Small intestine (tissue), 16 donors: ENCODE measurements at places on chromosomes 11 and 22. TPM values are rescaled to one million over a fixed set of nuclear protein-coding genes. Genes with fewer than 3 reads are reported as not detected.
A peak's percentile ranks its signal among the peaks of the same experiment; 100 is the strongest.

DNA sequence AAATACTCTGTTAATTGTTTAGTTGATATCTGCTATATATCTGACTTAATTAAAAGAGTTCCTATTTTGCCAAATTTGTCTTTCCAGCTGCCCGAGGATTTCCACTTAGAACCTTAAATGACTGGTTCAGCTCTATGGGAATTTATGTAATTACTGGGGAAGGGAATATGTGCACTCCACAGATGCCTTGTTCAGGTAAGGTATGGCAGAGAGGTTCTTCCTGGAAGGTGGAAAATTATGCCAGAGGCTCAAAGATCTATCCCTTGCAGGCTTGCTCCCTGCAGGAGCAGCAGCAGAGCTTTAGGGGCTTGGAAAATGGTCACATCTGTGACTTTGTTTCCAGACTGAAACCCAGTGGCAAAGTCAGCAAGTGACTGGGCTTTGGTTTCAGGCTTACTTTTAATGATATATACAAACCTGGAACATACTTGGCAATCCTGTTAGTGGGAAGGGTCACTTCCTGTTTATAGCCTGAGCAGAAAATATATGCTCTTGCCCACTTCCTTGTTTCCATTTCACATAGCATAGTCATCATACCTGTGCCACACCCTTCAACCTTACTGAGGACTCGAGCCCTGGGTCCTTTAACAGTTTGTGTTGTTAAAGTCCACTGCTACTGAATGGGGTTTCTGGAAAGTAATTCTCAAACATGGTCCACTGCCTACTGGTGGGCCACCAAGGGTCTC, 23.7 kb downstream of the WBP2NL start:
- peak; percentile 87 for DNase-seq

SCGB1A1 gene
- polyA plus RNA-seq, result not detected

DNA sequence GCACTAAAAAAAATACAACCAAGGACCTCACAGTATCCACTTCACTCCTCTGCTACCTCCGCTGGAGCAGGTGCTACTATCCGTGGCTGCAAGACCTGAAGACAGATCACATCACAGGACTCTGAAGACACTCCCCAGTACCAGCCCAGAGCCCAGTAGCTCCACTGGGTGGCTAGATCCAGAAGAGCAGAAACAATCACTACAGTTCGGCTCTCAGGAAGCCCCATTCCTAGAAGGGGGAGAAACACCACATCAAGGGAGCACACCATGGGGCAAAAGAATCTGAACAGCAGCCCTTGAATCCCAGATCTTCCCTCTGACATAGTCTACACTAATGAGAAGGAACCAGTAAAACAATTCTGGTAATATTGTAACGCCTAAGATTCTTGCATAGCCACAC, 494.0 kb upstream of the FAT3 start:
- DNase-seq, result no peak

KLHDC7B gene
- not detected for polyA plus RNA-seq

DNA sequence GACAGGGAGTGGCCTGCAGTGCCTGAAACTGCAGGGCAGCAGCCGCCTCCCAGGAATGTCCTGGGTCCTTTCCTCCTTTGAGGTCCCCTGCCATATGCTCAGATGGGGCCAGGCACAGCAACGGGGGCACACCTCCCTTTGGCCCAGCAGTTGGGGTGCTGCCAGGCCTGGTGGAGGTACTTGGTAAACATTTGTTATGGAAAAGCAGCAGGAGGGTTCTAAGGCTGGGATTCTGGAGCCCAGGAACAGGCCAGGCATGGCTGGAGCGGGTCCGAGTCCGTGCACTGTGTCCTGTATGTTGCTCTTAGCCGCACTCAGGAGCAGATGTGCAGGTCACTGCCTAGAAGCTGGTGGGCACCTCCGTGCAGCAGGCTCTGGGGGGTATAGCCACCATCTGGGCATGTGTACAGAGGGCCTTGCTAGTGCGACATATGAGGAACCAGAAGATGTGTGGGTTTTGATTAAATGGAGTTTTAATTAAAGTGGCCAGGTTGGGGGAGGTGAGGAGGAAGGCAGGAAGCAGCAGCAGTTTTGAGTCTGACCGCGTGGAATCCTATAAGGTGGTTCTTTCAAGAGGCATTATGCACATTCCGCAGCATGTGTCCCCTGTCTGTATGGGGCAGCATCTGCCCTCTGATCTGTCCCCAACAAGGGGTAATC, 1.5 kb downstream of the ADORA2A start:
- no peak for DNase-seq

DNA sequence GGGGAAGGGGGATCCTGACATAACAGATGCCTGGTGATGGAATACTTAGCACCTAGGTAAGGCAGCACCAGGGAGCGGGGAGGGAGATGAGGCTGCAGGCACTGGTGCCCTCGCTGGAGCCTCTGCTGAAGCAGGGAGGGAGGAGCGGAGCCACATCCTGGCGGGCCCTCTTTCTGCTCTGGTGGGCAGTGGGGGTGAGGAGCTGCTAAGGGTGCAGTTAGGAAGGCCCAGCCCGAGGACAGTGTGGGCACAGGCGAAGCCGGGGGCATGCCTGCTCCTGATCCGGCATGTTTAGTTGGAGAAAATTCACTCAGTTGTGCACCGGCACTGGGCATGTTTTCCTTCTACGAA, 83.9 kb downstream of the MED15 start:
- DNase-seq, result no peak

CD248 gene
- polyA plus RNA-seq, result 1.6 TPM

DNA sequence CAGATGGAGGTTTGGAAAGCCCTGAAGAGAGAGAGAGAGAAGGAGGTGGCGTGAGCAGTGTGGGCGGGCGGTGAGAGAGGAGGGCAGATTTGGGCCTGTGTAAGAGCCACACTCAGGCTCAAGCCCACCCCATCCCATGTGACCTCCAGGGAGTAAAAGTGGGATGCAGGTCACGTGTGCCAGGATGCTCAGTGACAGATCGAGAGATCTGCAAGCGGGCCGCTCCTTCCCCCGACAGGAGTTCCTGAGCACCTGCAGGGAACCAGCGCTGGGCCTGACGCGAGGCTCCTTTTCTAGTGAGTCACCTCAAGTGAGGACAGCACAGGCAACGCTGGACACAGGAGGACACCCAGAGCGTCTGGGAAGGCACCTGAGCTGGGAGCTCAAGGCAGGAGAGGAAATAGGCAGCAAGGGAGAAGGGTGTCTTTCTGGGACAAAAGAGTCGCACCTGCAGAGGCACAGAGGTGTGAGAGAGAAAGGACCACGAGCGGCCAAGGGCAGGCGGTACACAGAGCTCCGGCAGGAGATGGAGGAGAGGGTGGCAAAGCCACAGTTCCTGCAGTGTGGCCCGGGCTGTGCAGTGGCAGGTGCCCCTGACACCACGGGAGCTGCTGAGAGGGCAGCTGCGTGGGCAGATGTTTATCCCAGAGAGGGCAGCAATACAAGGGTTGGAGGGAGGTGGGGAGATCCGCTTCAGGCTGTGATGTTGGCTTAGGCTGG, 1294.8 kb downstream of the TBC1D22A start:
- no peak for DNase-seq

GRCh38 chr11:68004551-68005335, 846 bp upstream of the UNC93B1 start:
- no peak for DNase-seq

DNA sequence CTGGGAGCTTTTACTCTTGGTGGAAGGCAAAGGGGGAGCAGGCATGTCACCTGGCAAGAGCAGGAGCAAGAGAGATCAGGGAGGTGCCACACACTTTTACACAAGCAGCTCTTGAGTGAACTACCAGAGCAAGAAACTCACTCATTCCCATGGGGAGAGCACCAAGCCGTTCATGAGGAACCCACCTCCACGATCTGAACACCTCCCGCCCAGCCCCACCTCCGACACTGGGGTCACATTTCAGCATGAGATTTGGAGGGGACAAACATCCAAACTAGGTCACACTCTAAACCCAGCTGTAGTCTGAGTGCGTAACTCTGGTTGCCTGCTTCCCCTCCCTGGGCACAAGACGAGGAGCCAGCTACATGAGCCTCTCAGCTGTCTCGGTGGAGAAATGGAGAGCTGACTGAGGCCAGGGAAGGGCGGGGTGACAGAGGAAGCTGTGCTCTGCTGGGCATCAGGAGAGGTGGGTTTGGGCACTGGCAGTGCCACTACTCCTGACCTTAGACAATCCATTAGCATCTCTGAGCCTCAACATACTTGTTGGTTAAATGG, 134.6 kb downstream of the PKNOX2 start:
- DNase-seq, result no peak

DNA sequence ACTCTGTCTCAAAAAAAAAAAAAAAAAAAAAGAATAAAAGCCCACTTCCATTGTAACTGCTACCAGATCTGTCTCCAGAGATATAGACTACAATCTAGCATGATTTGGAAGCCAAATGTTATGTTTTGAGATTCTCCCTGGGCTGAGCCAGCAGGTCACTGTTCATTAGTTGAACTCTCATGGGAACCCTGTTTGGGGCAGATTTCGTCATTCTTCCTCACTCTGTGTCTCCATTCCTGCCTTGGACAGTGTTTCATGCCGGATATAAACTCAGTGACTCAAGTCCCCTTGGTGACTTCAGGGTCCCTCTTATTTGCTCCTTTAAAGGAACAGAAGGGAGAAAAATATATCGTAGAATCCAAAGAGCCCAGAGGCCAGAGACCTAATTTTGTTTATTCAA, 378.1 kb downstream of the LARGE1 start:
- DNase-seq, result no peak

DNA sequence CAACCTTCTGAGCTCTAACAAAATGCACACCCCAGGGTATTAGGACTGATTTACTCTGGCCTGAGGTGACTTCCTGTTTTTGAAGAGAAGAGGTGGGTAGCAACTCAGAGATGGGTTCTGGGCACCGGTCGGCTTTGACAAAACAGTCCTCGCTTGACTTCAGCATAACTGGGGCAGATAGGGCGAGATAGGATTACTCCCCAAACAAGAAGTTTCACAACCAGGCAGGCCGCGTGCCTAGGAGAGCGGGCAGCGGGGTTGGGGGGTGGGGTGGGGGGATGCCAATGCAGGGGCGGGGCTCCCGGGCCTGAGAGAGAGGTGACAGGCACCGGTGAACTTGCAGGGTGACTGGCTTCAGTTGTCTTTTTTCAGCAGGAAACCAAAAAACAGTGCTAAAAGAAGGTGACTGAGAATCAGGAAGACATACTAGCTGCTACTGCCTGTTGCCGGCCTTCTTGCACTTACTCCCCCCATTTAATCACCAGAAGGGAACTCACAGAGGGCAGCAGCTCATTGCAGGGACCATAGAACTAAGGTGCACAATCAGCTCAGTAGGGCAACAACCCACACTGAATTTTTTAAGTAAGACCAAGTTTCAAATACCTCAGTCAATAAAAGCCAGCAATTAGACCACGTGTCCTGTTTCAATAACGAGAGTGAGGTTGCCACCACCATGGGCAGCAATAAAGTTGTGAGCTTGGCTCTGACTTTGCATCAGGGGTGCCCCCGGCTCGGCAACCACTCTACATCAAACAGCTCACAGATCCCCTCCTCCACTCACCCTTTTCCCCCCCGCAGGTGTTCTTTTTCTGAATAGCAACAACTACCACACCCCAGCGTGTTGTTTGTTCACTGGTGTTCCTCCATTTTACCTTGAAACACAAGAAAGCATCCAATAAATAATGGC, 37.2 kb upstream of the ETS1 start:
- no peak for DNase-seq

DNA sequence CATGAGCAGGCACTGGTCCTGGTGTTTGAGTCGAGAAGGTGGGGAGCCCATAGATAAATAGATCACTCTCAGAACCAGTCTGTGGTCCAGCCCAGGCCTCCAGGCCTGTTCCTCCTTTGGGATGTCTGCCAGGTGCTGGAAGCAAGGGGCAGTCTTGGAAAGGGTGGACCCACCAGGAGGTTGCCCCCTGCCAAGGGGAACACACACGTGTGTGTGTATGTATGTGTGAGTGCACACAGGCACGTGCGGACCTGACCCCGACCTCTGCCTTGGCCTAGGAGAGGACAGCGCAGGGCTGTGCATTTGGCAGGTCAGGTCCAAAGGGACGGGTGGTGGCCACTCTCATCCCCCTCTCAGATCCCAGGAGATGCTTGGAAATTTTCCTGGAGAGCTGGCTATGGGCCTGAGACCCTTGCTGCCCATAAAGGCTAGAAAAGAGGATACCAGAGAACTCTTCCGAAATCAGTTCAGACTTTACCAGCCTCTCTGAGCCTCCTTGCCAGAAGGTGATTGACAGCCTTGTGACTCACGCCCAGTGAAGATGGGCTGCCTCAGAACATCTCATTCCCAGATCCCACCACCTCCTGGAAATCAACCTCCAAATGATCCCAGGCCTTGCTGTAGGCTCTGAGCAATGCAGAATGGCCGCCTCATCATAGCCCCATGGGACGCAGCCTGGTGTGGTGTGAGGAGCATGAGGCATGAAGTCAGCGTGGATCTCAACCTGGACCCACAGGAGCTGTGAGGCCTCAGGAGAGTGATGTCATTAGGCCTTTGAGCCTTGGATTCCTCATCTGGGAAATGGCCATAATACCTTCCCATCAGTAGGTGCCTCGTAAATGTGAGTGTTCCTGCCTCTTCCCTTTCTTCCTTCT, 24.0 kb upstream of the CREB3L1 start:
- peak; percentile 58 for DNase-seq

DNA sequence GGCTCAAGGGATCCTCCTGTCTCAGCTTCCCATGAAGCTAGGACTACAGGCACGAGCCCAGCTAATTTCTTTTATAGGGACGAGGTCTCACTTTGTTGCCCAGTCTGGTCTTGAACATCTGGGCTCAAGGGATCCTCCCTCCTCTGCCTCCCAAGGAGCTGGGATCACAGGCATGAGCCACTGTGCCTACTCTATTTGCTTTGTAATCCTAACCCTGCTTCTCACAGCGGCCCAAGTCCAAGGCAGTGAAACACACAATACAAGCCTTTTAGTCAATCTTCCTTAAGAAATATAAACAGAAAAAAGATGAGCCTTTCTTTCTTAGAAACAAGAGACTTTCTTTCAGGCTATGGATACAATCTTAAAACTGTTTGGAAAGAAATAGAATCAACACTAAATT, 115.2 kb upstream of the SORL1-AS1 start:
- DNase-seq, result no peak

DNA sequence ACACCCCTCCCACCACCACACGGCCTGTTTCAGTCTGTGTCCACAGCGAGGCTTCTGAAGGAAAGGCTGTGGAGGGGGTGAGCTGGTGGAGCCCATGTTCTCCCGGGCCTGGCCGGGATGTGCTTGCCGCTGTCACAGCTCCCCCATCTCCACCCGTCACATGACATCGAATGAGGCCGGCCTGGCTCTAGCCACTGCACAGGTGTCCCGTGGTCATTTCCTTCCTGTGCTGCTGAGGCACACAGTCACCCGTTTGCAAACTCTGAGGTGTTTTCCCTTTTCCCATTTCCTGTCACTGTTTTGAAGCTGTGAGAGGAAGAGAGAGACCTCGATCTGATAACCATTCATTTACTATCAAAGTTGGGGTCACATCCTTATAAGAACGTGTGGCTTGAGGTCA, 55.7 kb upstream of the CLDN5 start:
- DNase-seq, result no peak

DNA sequence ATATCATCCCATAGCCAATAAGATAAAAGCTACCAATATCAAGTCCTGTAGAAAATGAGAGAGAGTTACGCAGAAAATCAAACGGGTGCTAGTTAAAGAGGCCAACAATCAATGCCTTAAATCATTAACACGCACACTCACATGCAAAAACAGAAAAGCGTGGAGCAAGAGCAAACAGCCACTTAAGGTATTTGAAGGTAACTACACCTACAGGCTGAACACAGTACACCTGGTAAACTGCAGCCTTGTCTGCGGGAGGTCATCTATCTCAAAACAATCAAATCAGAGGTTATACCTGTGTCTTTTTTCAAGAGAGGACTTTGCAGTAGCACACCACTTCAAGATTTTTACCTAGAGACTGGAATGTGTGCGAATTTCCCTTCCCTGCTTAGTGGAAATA, 23.6 kb downstream of the SLC35F2 start:
- DNase-seq, result no peak

GRCh38 chr11:132257871-132258270, 887.5 kb downstream of the NTM start:
- no peak for DNase-seq
